ENCODE measurements at places on chromosomes 2 and 18. TPM values are rescaled to one million over a fixed set of nuclear protein-coding genes. Genes with fewer than 3 reads are reported as not detected.

DNA sequence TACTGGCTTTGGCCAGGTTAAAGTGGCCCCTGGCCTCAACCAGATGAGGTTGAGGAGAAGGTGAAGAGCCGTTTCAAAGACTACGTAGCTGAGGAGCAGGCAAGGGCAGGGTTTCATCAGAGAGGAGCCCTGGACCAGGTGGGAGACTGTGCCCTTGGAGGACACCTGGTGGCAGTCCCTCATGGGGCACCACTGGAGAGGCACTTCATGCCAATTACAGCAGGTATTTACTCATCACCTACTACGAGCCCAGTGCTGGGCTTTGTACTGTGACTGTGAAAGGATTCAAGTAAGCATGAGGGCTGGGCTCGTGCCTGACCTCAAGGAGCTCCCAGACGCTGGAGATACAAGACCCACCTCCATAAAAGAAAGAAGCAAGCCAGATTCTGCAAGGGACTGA, 37.6 kb downstream of the SMAD7 start:
- no peak overlapping the region for H3K4me3 ChIP-seq
- DNase-seq, result peak; percentile 5
- H3K27ac ChIP-seq, result no peak overlapping the region
- no peaks in the 10 kb centered on the region for H3K36me3 ChIP-seq

GRCh38 chr2:9071032-9071431, 67.5 kb upstream of the MBOAT2 start:
- H3K27ac ChIP-seq, result no peak overlapping the region
- no peak for DNase-seq
- H3K36me3 ChIP-seq, result no peaks in the 10 kb centered on the region
- H3K4me1 ChIP-seq, result no peaks in the 10 kb centered on the region
- no peaks in the 10 kb centered on the region for H3K27me3 ChIP-seq
- H3K4me3 ChIP-seq, result no peak overlapping the region

The BMP10 gene
- not detected for total RNA-seq

DNA sequence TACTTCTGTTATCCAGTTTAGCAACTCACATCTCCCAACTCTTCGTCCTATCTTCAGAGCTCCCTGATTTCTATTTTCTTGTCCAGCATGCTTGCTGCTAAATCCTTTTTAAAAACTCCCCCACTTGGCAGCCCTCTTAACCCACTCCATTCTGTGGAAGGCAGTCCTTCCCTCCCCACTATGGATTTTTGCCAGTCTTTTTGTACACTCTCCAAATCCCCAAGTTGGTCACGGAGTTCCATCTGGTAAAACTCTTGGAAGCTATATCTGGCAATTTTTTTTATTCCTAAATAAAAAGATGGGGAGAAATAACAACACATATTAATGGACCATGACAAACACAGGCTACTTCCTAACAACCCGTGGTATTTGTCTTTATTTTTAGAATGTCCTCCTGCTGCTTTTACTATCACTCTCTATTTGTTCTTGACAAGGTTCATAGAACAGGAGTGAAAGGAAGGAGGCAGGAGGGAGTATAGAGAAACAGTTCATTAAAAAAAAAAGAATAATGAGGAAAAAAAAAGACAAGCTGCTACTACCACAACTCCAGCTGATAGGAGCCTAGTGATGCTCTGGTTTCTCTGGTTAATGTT, 120.0 kb upstream of the THSD7B start:
- H3K36me3 ChIP-seq, result no peaks in the 10 kb centered on the region
- no peaks in the 10 kb centered on the region for H3K4me1 ChIP-seq
- H3K27ac ChIP-seq, result no peak overlapping the region
- DNase-seq, result no peak
- no peaks in the 10 kb centered on the region for H3K27me3 ChIP-seq

GRCh38 chr2:160541745-160542144, 48.1 kb upstream of the RBMS1 start:
- H3K27me3 ChIP-seq, result no peaks in the 10 kb centered on the region
- no peak overlapping the region for H3K27ac ChIP-seq
- H3K36me3 ChIP-seq, result no peaks in the 10 kb centered on the region
- H3K4me3 ChIP-seq, result no peak overlapping the region
- DNase-seq, result no peak
